ENCODE measurements at places on chromosomes 13 and 19. TPM values are rescaled to one million over a fixed set of nuclear protein-coding genes. Genes with fewer than 3 reads are reported as not detected.

The KIR2DL1 gene
- total RNA-seq, result not detected

The C5AR1 gene
- 0.26 TPM for total RNA-seq

DNA sequence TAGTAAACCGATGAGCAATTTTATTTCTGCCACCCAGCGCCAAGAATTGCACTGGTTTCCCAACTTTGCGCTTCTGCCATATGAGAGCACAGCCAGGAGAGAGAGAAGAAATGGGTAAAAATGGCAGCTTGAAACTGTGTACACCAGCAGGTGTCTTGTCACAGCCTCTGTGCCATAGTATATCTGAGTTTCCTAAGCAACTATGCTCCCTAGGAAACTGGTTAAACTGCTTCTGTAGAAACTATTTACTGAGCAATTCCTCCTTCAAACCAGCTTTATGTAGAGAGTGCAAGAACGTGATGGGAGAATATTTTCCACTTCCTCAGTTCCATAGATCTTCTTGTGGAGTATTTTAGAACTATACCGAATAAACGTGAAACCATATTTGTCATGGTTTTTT, 1361.3 kb downstream of the PCDH9 start:
- no peaks in the 10 kb centered on the region for H3K36me3 ChIP-seq
- H3K4me3 ChIP-seq, result no peak overlapping the region
- no peak for DNase-seq
- H3K27ac ChIP-seq, result no peak overlapping the region

- H3K4me3 ChIP-seq, result no peak overlapping the region
- no peaks in the 10 kb centered on the region for H3K36me3 ChIP-seq
Measured at GRCh38 chr13:102195566-102196462, 206.0 kb downstream of the FGF14 start.

DNA sequence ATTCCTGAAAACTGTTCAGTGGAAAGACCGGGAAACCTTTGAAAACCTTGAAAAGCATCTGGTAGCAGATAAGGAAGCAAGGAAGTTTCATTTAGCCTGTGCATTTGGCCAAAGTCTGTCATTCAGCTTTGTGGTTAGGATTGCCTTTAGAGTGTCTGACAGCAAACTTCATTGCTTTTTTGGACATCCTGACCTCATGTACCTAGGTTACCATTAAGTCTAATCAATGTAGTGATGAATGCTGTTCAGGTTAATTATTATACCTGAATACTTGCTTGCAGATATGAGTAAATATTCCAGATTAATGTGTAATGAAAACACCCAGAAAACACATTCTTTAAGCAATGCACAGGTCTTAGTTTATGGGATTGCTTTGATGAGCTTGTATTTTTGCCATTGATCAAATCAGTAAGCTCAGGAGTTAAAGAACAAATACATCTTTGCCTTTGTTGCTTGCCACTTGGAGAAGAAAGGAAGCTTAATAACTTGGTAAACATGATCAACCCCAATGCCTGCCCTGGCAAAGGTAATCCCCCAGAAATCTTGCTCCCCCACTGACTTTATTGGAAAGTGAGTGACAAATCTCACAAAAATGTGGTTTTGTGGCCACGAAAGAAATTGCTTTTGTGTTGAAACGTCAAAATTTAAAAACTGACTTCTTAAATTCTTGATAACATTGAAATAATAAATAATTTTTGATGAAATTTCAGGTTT, 87.4 kb downstream of the SLC15A1 start:
- DNase-seq, result no peak
- H3K27ac ChIP-seq, result no peak overlapping the region
- no peaks in the 10 kb centered on the region for H3K4me1 ChIP-seq

DNA sequence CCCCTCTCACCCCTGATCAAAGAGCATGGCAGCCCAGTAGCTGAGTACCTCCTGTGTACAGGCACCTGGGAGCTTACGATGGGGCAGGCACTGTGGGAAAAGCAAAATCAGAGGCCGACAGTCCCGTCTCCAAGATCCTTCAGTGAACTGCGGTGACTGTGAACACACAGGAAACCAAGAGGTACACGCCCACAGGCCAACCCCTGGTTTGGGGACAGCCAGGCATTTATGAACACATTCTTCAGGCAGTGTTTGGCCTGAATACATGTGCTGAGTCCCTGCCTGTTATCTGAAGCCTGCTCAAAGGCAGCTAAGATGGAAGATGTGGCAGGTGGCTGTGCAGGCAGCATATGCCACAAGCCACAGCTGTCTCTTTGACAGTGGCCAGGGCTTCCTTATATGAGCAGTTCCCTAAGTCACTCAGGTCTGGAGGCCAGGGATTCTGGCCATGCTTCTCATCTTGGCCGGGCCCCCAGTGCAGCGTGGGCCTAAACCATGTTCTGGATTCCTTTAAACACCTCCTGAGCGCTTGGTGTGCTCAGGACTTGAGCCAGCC, 123.6 kb downstream of the UQCRFS1 start:
- no peak overlapping the region for H3K4me3 ChIP-seq
- no peaks in the 10 kb centered on the region for H3K36me3 ChIP-seq
- no peaks in the 10 kb centered on the region for H3K4me1 ChIP-seq
- no peak overlapping the region for H3K27ac ChIP-seq
- no peaks in the 10 kb centered on the region for H3K27me3 ChIP-seq
- DNase-seq, result no peak
